IMR-90 (cell line): ENCODE measurements at places on chromosomes 7 and 10. TPM values are rescaled to one million over a fixed set of nuclear protein-coding genes. Genes with fewer than 3 reads are reported as not detected.

GRCh38 chr10:34996843-34997242 is 93.3 kb downstream of the CUL2 start:
- peak; percentile 16 for DNase-seq

GRCh38 chr10:73959484-73960243 is 38.3 kb upstream of the VCL start:
- DNase-seq: peak; percentile 66

The CPEB3 gene
- total RNA-seq: 0.18 and 0.28 TPM in 2 replicates

GRCh38 chr7:2640482-2640830 is 8.7 kb downstream of the TTYH3 start:
- DNase-seq: no peak

The VPS37D gene
- total RNA-seq: 2.3 and 2.8 TPM in 2 replicates

The IKZF1 gene
- not detected in 2 replicates for total RNA-seq

GRCh38 chr10:101607124-101607523 is 19.0 kb downstream of the DPCD start:
- no peak for DNase-seq

The CRTAC1 gene
- total RNA-seq: not detected in 2 replicates

- no peak for DNase-seq
Measured at GRCh38 chr10:60753152-60753551, 25.1 kb upstream of the CDK1 start.

DNA sequence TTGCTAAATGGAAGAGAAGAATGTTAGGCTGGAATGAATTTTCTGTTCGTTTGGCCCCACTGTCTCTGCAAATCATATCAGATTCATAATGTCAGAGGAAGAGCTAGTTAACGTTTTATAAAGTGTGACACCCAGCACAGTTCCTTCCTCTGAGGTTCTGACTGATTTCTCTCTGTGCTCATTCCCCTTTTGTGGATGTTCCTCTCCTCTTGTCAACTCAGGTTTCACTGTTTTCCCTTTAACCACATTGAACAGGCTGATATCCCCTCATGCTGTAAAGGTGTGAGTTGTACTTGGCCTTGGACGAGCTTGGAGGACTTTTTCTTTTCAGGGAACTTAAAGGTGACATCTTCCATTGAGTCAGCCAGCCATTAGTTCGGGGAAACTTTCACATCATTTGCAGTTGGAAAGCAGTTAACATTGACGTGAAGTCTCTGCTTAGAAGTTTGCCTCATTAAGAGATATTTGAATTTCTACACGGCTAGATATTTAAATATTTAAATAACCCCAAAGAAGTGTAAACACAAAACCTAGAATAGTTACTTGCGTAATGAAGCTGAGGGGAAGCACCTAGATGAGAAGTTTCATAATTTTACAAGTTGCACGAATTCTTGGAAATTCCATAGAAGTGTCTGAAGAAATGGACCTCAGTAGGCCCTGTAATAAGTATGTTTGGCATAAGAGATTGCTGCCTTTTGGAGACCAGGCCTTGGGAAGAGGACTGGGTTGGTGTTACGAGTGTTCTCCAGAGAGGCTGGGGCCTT is 101.5 kb upstream of the EGR2 start:
- DNase-seq: no peak

- no peak for DNase-seq
Measured at GRCh38 chr7:102313997-102314780, 27.5 kb downstream of the SH2B2 start.

GRCh38 chr7:69837387-69838068 is 239.3 kb downstream of the AUTS2 start:
- no peak for DNase-seq

DNA sequence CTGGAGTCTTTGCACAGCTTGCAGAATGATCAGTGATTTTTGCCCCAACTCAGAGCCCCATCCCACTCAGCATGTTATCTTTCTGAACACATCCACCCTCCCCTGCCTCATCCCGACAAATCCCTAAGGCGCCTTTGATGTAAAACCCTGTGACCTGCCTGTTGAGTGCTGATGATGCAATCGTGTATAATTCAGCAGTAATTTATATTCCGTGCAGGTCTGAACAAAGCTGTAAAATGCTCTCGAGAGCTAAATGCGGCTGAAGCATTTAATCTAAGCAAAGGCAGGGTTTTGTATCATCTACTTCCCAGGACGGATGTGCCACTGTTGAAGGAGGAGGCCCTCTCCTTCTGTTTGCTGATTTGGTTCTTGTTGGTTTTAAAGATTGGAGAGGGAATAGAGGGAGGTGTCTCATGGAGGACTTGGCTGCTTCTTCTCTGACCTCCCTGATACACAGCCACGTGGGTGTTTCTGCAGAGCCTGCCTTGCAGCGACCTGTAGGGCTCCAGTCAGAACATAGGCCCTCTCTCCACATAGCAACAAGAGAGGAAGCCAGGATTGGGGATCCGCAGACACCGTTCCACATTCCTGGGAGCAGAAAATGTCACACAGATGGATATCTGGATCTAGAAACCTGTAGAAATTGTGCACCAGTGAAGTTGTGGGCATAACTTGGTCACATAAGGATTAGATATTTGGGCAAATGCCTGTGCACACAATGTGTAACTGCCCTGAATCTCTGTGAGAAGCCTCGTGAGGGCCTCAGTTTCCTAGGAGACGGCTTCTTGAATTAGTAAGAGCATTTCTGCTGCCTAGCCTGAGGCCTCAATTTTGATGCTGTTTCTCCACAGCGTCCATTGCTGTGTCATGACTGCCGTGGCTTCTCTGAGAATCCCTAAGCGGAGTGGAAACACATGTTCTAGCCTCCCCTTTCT is 90.2 kb upstream of the AGK start:
- DNase-seq: no peak

The H2BK1 gene
- total RNA-seq: not detected in 2 replicates

- DNase-seq: peak; percentile 30
Measured at GRCh38 chr7:33640741-33641140, 264.6 kb upstream of the BMPER start.

- no peak for DNase-seq
Measured at GRCh38 chr10:101002456-101002855, 2.8 kb downstream of the LZTS2 start.

GRCh38 chr10:129775681-129776080 is 188.4 kb downstream of the EBF3 start:
- DNase-seq: no peak

GRCh38 chr10:83862723-83863122 is 276.6 kb upstream of the GHITM start:
- no peak for DNase-seq

DNA sequence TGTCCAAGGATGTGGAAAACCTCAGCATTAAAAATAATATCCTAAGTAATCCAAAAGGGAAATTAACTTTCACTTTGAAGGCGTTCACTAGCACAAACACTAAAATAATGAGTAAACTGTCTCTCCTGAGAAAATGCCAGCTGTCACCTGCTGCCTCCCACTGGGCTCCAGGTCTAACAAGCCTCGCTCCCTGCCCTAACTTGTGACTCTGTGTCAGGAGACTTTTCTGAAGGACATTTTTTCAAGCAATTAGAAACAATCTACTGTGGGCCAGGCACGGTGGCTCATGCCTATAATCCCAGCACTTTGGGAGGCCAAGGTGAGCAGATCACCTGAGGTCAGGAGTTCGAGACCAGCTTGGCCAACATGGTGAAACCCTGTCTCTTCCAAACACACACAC is 72.8 kb upstream of the GLCCI1 start:
- no peak for DNase-seq

The GIMAP4 gene
- total RNA-seq: not detected in 2 replicates

- peak; percentile 79 for DNase-seq
Measured at GRCh38 chr7:152313831-152314604, 121.8 kb downstream of the KMT2C start.

- DNase-seq: peak; percentile 54
Measured at GRCh38 chr10:96967847-96968246, 135.7 kb downstream of the LCOR start.

- DNase-seq: no peak
Measured at GRCh38 chr7:21972397-21972784, 26.7 kb upstream of the CDCA7L start.

The DKK1 gene
- total RNA-seq: 74.7 and 116 TPM in 2 replicates

The CALHM1 gene
- total RNA-seq: not detected in 2 replicates

DNA sequence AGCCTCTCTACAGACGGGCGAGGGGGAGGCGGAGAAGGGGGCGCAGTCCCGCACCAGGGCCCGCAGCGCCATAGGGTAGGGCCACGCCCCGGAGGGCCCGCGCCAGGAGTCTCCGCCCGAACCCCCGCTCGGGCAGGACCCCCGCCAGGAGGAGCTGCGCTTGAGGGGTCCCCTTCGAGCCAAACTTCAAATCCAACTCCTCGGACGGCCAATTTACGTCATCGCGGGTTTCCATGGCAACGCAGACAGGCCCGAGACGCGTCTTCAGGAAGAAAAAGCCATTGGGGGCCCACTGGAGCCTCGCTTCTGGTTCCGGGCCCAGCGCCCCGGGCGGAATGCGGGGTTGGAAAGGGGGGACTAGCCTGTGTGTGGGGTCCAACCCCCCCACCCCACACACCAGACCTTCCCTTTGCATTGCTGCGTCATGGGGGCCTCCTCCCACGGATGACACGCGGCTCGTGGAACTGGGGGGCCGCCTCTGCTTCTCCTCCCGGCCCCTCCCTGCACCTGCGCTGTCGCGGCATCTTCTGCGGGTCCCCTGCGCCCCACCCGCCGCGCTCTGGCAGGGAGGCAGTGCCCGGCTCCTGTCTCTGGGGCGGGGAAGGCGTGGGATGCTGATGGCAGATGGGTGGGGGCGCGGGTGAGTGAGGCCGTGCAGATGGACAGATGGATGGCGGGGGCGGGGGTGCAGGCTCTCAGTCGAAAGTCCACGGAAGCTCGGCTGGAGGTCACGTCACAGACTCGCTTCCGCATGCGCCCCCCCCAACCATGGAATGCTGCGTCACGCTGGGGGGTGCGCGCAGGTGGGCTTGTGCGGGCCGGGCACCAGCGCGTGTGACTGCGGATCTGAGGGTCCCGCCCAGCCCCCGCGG is 1.2 kb downstream of the CALY start:
- peak; percentile 61 for DNase-seq

The ESYT2 gene
- 64.4 and 69.9 TPM in 2 replicates for total RNA-seq

GRCh38 chr10:36564433-36564832 is 561.0 kb upstream of the ANKRD30A start:
- no peak for DNase-seq

GRCh38 chr10:111303887-111304286 is 227.1 kb downstream of the ADRA2A start:
- no peak for DNase-seq

The WNT2 gene
- total RNA-seq: 1.4 and 1.8 TPM in 2 replicates

DNA sequence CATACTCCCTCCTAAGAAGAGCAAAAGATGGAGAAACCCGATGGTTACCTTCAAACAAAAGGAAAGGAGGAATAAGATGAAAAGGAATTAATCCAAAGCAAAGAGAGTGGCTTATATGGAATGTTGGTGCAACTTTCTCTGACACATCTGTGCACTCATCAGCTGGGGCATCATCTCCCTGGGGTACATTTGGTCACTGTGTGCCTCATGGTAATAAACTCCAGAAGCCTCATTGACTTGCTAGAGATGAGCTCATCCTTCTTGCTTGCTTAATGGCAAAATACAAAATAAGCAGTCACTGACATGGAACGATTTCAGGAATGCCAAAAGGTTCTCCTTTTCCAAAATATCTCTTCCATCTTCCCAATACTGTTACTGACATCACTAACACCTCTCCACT is 22.5 kb downstream of the CAV1 start:
- peak; percentile 81 for DNase-seq

DNA sequence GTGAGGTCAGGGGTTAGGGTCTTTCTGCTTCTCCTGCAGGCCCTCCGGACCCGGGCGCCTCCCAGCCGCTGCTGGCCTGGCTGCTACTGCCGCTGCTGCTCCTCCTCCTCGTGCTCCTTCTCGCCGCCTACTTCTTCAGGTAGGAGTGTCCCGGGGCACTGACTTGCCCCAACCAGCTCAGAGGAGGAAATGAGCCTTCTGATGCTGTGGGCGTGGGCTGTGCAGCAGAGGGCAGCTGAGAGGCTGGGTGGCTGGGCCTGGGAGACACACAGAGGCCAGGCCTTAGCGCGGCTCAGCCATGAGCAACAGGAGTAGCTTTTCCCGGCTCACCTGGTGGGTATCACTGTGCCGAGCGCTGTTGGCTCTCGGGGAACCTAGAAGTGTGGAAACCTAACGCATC is 78.9 kb downstream of the MKI67 start:
- DNase-seq: no peak

DNA sequence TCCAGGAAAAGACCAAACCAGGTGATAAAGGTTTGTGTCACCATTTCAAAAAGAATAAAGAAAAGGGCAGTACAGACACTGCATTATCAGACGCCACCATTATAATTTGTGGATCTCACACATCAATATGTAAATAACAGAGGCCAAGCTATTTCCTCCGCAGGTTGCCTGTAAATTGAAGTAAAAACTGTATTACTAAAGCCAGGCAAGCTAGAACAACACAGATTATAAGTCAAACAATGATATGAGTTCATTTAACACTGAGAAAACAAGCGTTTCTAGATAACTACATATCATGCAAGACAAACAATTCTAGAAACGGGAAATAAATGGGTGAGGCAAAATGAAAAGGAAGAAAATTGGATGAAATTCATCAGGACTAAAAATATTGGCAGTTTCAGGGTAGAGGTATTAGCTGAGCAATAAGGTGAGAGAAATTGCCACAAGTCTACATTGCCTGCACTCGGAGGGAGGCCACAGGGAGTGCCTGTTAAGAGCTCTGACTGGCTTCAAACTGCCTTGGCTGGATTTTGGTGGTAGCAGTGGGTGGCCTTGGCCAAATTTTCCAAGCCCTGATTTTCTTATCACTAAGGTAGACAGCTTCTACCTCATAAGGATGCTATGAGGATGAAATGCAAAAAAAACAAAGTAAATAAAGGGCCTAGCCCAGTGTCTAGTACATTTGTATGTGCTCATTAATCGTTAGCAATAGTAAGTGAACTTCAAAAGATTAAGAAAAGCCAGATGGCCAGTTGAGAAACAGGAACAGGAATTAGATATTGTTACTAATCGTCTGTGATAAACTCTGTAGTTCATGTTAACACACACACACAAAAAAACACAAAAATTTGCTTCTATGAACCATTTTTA is 240.0 kb upstream of the NFE2L3 start:
- no peak for DNase-seq

- DNase-seq: no peak
Measured at GRCh38 chr7:69588773-69589172, 9.5 kb upstream of the AUTS2 start.

The C10orf95 gene
- total RNA-seq: not detected in 2 replicates

DNA sequence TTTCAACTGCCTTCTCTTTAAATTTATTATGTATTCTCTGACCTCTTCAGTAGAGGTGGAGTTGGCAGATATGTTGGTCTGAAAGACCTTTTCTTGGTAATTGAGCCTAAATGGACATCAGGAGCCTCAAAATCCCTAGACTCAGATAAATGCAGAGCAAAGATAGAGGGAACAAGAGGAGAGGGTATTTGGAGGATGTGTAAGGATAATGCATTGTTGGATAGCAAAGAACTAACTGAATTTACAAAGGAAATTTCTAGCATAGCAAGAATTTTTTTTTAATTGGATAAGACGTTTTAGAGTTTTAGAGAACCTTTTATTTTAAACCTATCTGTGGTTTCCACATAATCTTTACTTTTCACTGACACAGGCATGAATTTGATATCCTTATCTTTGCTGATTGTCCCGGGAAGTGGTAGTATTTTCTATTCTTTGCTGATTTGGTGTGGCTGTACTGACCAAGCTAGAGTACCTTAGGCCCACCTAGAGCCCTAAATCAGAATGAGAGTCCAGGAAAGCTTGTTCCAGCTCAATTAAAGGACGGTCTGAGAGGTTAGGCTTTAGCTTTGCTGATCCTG is 91.3 kb downstream of the NRF1 start:
- DNase-seq: no peak
